ENCODE measurements at places on chromosomes 6 and 20.

GRCh38 chr6:80158478-80158989 is 52.1 kb downstream of the BCKDHB start:
- DNase-seq: no peak

- DNase-seq: no peak
Measured at GRCh38 chr6:32151181-32151862, 417 bp downstream of the PRRT1 start.

DNA sequence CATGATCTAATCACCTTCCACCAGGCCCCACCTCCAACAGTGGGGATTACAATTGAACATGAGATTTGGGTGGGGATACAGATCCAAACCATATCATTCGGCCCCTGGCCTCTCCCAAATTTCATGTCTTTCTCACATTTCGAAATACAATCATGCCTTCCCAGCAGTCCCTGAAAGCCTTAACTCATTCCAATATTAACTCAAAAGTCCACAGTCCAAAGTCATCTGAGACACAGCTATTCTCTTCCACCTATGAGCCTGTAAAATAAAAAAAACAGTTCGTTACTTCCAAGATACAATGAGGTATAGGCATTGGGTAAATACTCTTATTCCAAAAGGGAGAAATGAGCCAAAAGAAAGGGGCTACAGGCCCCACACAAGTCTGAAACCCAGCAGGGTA is 222.6 kb downstream of the SOD2 start:
- DNase-seq: no peak

DNA sequence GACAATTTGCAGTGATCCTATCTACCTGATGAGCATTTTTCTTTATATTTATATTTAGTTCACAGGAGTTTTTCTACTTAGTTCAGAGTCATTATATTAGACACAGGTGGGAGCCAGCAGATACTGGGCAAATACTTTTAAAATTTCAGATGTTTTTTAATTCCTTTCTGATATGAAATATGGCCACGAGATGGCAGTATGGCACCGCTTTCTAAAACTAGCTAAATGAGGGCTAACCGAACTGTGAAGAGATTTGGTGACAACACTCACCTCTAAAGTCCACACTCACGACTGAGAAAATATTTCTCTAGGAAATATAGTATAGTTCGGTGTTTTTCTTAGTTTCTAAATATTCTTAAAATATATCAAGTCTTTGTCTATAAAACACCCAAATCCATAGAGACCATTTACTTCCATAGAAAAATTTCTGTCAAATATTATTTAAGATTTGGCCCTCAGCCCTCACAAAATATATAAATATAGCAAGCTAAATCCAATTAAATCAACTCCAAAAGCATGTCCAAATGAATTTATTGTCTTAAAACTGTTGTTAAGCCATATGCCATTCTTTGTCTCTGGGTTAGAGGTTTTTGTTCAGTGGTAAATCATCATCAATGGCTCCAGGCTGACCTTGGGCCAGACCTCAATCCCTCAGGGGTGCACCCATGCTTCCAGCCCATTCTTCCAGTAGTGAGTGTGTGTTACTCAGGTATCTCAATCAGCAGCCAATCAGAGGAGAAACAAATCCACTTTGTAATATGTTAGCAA is 63.6 kb downstream of the HUS1B start:
- peak; percentile 76 for DNase-seq

DNA sequence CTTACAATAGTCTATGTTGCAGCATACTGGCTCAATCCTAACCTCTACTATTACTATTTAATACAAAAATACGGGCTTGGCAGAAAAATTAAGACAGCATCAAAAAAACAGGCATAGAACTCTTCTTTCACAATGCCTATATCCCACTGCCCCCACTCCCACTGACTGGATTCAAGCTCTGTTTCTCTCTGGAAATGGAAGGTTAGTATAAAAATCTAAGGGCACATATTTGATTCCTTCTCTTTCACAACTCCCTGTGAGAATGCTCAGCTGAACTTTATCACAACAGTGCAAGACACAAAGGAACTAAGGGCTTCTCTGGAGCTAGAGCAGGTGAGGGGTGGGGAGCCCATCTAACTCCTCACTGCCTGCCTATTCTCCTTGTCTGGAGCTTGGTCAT is 258.4 kb upstream of the FAM83B start:
- no peak for DNase-seq

DNA sequence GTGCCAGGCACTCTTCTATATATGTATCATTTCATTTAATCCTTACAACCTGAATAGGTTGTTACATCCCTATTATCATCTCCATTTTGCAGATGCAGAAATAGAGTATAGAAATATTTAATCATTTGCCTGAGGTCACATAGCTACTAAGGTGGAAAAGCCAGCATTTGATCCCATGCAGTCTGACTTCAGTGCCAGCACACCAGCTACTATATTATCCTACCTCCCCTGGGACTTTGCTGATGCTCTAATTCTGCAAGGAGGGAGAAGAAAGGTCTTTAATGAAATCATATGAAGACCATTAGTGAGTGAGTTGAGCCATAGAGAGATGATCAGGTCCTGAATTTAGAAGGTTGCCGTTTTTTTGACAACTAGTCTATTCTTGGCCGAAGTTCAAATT is 53.7 kb downstream of the TOP1 start:
- DNase-seq: no peak

DNA sequence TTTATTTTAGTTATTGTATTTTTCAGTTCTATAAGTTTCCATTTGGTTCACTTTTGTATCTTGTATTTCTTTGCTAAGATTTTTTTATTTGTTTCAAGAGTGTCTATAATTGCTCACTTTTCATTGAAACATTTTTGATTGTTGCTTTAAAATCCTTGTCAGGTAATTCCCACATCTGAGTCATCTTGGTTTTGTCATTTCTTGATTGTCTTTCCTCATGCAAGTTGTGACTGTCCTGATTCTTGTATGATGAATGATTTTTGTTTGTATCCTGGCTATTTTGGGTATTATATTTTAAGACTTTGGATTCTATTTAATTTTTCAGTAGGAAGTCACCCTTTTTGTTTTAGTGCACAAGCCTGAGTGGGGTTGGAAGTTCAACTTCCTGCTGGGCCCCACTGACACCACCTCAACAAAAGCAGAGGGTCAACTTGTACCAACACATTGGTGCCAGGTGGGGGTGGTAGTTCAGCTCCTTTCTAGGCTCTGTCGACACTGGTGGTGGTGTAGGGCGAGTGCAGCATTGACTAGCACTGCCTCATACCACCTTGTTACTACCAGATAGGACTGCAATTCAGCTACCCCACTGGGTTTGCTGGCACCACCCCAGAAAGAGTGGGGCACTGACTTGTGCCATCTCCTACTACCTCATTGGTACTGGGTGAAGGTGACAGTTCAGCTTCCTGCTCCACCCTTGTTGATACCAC is 8.8 kb downstream of the RSPH3 start:
- no peak for DNase-seq

- DNase-seq: no peak
Measured at GRCh38 chr20:33811776-33812151, 616 bp downstream of the CHMP4B start.

GRCh38 chr6:34608321-34609091 is 52.4 kb upstream of the SPDEF start:
- DNase-seq: no peak

- no peak for DNase-seq
Measured at GRCh38 chr6:156820089-156820798, 43.1 kb downstream of the ARID1B start.

- no peak for DNase-seq
Measured at GRCh38 chr6:133891927-133892812, 3.3 kb downstream of the TCF21 start.

DNA sequence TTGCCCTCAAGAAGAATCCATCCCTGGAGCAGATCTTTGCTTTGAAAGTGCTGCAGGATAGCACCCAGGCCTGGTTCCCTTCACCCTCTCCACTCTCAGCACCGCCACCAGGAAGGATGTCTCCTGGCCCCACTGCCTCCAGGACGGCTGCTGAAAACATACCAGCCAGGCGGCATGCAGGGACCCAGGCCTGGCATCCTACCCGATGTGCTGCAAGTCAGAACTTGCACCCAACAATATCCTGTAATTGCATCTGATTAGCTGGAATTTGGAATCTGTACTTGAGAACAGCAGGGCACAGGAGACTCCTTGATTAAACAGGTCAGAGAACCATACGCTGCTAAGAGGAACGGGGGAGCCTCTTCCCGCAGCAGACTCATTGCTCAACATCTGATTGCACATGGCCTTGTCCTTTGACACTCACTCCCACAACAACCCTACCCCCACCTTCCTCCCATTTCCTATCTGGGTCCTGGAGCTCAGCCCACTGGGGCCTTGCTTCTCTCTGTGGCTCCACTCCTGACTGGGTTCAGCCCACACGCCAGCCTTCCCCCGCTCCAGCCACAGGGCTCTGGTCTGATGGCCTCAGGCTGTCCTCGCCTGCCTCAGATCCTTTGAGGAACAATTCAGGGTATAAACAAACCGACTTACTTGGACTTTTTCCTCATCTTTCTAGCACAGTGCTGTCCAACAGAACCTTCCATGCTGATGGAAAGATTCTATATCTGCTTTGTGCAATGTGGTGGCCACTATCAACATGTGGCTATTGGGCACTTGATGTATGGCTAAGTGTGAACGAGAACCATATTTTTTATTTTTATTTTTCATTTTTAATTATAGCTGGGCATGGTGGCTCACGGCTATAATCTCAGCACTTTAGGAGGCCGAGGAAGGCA is 78.0 kb downstream of the FGD2 start:
- DNase-seq: no peak

- no peak for DNase-seq
Measured at GRCh38 chr6:103979308-103979707, 880.4 kb downstream of the HACE1 start.

DNA sequence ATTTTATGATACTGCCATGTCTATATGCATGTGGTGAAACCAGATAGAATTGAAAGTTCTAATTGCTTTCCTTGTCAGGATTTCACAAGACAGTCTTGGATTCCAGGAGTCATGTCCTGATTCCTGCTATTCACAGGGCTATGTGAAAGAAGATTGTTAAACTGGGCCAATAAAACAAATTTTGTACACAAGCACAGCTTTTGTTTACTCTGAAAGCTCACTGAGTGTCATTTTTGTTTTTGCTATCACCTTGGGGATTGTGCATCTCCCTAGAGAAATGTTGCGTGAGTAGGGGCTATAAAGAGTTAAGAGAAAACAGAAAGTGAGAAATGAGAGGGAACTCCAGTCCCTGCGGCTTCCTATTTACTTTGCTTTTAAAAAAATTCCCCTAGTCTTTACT is 627.5 kb downstream of the PKHD1 start:
- no peak for DNase-seq

DNA sequence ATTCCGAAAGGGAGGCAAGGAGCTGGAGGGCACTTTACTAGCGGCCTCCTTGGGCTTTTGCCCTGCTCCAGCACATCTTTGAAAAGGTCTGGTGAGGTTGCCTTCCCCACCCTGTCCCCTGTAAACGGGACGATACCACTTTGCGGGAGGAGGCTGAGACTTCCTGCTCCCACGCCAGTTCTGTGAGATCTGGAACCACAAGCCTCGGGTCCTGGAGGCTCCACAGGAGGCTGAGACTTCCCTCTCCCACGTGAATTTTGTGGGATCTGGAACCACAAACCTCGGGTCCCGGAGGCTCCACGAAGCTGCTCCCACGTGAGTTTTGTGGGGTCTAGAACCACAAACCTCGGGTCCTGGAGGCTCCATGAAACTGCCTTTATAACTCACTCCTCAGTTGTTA is 209.3 kb downstream of the DLL1 start:
- DNase-seq: no peak

- DNase-seq: no peak
Measured at GRCh38 chr20:11469795-11470435, 447.8 kb upstream of the BTBD3 start.

GRCh38 chr20:47224300-47224791 is 132.2 kb downstream of the ZMYND8 start:
- no peak for DNase-seq

- no peak for DNase-seq
Measured at GRCh38 chr20:32357375-32357868, 709 bp upstream of the ASXL1 start.

GRCh38 chr6:127857051-127857637 is 43.7 kb downstream of the THEMIS start:
- no peak for DNase-seq

- DNase-seq: no peak
Measured at GRCh38 chr6:89314692-89315091, 407 bp downstream of the GABRR2 start.

GRCh38 chr6:125562156-125562555 is 187.3 kb upstream of the HEY2 start:
- DNase-seq: no peak

DNA sequence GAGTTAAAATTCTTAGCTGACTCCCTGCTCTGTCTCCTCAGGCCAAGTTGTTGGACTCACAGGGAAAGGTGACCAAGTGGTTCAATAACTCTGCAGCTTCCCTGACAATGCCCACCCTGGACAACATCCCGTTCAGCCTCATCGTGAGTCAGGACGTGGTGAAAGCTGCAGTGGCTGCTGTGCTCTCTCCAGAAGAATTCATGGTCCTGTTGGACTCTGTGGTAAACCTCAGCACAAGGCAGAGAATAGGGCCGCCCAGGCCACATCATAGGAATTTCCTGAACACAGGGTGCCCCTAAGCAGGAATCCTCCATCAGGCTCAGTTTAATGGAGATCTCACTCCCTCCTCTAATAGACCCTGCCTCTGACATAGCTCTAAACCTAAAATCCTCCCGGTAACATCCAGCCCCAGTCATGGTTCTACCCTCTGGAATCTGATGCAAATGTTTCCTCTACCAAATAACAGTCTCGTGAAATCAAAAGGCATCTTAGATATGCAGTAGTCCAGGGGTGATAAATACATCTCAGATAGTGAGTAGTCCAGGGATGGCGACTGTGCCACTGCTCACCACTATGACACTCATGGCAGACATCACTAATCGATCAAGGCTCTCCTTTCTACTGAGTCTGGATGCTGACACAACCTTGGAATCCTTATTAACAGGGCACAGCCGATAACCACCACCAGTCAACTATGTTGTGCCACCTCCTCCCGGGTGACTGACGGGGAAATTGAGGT is 18.3 kb downstream of the BPIFB1 start:
- DNase-seq: peak; percentile 4

DNA sequence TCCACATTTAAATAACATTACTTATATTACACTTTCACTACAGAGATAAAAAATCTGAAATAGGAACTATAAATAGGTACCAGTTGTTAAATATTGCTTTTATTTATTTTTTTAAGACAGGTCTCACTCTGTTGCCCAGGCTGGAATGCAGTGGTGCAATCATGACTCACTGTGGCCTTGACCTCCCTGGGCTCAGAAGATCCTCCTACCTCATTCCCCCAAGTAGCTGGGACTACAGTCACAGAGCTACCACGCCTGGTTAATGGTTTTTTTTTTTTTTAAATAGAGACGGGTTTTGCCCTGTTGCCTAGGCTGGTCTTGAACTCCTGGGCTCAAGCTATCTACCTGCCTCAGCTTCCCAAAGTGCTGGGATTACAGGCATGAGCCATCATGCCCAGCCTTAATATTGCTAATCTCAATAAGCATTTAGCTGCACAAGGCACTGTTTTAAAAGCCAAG is 17.3 kb downstream of the EEF1E1 start:
- peak; percentile 77 for DNase-seq

Data from lung microvascular endothelial cell (primary cell).